ENCODE measurements at places on chromosomes 11 and 22.

- no peak for DNase-seq
These were observed 32.3 kb upstream of the POU2AF2 start for GRCh38 chr11:111213256-111213655.

GRCh38 chr22:50118129-50118528, 28.3 kb downstream of the MOV10L1 start:
- DNase-seq, result no peak

- no peak for DNase-seq
These were observed 32.8 kb upstream of the FGF3 start for GRCh38 chr11:69852056-69852455.

DNA sequence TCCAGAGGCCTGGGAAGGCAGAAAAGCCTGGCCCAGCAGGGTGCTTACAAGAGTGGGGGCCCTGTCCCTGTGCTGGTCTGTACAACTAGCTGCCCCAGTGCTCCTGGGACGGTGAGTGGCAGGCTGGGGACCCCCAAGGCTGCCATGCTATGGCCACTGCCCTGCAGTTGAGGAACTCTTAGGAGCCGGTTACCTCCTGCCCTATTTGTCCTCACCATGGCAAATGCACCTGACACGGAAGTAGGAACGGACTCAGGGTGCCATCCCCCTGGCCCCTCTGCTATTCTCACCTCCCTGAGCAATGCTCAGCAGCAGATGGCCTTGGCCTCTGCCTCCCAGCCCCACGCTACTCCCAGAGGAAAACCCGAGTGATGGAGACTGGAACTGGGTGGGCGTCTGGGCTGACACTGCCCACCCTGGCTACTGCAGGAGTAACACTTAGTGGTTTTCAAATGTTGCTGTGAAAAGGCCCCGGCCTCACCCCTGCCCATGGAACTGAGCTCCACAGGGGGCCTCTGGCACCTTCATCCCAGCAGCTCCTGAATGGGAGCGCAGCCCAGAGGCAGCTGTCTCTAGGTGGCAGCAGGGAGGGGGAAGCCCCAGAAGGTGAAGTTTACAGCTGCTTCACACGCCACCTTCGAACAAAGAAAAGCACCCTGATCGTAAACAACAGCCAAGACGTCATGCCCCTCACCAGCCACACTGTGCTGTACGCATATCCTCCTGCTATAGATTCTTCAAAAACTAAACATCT, 105.3 kb downstream of the CTTN start:
- no peak for DNase-seq

DNA sequence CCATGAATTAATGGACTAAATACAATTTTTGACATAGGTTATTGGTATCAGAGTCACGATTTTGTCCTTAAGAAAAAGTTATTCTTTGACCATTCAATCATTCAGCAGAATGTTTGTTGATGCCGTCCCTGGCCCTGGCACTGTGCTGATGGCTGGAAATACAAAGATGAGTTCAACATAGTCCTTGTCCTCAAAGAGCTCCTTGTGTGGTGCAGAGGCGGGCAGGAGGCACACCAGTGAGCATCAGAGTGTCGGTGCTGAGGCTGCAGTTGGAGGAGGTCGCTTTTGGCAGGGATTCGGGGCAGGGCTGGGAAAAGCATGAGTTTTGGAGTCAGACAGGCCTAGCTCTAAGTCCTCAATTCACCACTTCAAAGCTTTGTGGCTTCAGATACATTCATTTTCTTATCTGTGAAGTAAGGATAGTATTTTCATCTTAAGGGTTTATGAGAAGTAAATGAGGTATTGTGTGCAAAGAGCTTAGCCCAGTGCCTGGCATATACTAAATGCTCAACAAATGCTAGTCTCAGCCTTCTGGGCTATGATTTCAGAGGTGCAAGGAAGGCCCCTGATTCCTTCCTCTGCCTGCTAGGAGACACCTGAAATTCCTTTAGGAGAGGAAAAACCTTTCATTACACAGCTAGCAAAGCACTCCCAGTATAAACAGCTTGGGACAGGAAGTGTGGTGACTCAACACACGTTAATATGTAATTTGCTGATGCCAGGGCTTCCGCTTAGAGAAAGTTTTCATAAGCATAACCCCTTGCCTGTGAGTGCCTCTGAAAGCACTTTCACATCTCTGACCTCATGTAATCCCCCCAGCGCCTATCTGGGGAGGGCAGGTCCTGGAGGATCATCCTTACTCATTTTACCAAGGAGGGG, 113.8 kb downstream of the NECTIN1 start:
- peak; percentile 93 for DNase-seq

GRCh38 chr22:41482319-41482935, 13.5 kb downstream of the ACO2 start:
- peak; percentile 15 for DNase-seq

DNA sequence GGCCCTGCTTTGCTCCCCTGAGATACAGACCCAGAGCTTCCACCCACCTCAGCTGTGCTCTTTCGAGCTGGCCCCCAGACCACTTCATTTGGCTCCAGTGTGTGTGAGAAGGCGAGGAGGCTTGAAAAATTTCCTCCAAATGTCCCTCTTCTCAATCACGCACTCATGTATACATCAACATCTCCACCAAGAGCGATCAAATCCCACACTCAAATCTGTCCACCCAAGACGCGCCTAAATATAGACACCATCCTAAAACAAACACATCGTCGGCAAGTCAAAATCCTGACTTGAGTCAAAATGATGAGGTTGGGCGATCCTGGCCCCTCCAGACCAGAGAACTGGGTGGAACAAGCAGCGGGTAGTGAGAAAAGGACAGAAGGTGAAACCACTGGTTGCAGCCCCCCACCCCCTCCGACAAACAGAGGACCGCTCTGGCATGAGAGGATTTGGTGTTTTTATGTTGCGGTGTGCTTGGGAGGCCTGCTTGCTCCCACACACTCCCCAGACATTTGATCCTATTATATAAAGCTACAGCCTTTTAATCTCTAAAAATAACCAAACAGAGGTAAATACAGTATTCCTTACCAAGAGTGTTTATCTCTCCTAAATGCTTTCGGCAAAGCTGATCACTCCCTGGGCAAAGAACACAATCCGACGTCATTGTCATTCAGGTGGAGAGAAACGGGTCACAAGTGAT, 10.2 kb downstream of the MN1 start:
- no peak for DNase-seq

DNA sequence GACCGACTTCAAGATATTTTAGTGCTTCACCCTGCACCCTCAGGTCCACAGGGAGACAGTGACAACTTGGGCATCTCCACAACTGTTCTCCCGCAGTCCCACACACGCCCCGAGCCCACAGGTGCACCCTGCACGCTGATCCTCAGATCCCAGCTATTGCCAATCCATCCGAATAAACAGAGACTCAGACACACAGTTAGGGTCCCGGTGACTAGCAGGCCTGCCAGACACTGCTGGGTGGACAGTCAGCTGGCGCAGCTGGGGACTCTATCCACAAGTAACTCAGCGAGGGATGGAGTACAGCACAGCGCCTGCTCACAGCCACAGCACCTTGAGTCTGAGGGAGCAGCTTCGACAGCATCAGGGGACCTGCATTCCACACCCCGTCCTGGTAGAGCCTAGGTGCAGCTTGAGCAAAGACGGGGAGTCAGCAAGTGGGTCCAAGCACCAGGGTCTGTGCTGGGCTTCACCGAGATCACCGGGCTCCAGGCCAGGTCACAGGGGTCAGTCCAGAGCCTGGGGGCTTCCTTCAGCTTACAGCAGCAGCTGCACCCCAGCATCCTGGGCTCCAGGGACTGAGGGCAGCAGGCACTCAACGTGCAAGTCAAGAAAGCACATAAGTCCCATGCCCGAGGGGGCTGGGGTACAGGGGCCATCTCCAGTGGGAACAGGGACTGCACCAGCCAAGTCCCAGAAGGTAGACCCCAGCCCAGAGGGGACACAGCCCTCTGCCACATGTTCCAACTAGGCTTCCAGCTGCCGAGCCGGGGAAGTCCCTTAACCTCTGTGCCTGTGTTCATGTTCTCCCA, 7.6 kb downstream of the RPL3 start:
- DNase-seq, result peak; percentile 65

DNA sequence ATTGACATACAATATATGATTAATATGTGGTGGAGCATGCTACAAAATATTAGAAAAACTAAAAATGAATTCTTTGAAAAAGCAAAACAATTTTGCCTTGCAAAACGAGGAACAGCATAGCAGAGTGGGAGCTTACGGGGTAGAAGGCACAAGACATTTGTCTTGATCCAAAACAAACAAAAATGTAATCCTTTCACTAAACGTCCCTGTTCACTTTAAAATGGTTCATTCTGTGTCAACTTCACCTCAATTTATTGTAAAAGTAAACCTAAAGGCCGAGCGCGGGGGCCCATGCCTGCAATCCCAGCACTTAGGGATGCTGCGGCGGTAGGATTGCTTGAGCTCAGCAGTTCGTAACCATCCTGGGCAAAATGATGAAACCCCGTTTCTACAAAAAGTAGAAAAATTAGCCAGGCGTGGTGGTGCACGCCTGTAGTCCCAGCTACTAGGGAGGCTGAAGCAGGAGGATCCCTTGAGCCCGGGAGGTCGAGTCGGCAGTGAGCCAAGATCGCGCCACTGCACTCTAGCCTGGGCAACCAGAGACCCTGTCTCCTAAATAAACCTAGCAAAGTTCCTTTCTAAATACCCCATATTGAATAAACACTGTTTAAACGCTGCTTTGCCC, 2.0 kb downstream of the PRDM10 start:
- DNase-seq, result no peak

DNA sequence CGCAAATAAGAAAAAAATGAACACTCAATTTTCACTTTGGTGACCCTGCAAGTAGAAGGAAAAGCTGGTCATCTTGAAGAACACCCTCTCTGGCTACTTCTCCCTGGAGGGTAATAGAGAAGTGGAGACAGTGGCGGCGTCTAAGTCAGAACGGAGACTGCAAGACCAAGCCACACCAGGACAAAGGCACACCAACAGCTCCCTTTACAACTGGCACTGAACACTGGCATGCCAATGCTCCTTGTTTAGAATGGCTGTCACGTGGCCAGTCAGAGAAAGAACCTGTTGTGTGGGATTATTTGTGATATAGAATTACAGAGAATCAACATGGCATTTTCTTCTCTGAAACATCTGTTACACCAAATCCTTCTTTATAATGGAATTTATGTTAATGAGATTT, 61.3 kb upstream of the YPEL1 start:
- DNase-seq, result no peak

DNA sequence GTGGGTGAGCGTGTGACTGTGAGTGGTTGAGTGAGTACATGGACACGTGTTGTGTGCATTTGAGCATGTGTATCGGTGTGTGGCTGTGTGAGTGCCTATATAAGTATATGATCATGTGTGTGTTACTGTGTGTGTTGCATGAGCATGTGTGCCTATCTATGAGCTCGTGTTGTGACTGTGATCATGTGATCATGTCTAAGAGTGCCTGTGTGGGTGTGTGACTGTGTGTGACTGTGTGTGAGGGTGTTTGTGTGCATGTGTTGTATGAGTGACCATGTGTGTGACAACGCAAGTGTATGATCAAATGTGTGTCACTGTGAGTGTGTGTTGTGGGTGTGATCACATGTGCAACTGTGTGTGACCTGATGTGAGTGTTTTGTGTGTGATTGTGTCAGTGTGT, 88.8 kb downstream of the UBASH3B start:
- no peak for DNase-seq

DNA sequence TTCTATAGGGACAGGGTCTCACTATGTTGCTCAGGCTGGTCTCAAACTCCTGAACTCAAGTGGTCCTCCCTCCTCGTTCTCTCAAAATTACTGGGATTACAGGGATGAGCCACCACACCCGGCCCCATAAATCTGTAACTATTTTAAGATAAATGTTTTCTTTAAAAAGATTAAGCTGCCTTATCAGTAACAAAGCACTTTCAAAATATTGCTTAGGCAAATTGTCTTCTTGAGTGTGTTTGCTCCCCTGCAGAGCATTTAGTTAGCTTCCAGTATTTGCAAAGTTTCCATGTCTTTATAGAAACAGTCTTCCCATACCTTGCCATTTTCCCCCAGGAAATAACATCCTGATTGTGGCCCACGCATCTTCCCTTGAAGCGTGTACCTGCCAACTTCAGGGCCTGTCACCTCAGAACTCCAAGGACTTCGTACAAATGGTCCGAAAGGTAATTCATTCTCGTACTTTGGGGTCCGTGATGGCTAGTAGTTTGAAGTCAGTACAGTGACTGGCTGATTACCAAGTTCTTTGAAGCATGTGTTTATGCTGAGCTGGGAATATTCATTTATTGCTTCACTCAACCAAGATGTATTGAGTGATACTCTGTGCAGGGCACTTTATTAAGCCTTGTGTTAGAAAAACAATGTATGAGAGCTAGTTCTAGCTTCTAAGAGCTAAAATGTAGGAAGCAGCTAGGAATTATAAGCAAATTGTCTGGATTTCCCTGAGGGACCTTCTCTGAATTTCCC, 30.4 kb upstream of the CRTAM start:
- peak; percentile 13 for DNase-seq

GRCh38 chr22:24707470-24707801, 67.1 kb downstream of the PIWIL3 start:
- peak; percentile 8 for DNase-seq

DNA sequence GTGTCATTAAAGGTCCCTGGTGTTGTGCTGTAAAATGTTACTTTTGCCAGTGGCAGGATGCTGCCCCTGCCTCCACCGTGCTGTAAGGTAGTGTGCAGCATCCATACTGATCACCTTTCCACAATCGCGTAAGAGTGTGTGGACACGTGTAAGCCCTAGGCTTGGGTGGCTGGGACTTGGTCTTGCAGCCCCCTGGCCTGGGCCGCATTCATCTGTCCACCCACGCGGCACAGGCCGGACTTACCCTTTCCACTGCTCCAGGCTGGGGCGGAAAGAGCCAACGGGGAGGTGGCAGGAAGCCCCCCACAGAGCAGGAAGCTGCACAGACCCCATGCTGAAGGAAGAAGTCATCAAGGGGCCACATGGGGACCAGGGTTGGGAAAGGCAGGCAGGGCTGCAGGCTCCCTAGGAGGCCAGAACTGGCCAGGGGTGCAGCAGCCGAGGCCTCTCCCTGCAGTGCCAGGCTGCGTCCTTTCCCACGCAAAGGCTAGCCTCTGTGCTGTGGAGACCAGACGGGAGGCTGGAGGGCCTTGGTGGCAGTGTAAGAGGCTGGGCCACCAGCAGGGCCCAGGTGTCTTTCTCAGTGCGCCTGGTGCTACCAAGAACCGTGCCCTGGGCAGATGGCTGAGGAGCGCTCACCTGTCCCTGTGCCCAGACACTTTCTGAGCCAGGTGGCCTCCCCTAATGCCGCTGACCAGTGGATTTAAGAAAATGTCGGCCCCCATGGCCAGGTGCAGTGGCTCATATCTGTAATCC, 11.7 kb upstream of the TMEM191C start:
- DNase-seq, result no peak

DNA sequence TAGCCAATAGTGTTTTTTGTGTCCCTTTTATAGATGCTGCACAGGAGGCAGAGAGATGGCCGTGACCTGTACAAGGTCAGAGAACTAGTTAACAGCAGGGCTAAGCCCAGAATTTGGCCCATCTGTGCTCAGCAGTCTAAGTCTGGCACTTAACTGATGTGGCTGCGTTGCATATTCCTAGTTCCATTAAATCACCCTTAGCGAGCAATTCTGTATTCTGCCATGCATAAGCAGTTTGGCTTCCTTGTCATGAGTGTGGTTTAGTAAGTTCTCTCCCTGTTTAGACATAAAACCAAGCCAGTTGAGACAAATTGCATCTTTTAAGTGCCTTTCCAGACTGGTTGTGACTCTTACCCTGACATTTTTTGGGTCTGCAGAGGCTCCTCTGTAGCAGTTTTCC, 230.6 kb upstream of the TENM4 start:
- no peak for DNase-seq

GRCh38 chr11:111586388-111586831, 15.8 kb upstream of the SIK2 start:
- peak; percentile 74 for DNase-seq
